ENCODE measurements at places on chromosomes 6 and 20.

DNA sequence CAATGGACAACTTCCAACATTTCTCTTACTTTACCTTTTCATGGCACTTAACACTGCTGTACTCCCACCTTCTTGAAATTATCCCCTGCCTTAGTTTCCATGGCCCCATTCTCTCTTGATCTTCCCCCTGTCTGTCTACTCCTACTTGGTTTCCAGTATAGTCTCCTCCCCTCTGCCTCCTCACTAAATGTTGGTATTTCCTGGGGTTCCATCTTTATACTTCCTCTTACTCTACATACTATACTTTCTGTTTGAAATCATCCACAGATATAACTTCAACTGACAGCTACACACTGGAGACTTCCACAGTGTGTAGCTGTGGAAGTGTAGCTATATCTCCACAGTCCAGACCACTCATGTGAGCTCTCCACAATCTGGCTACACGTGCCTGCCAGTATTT lies 13.5 kb downstream of the ZHX3 start:
- no peak for DNase-seq

DNA sequence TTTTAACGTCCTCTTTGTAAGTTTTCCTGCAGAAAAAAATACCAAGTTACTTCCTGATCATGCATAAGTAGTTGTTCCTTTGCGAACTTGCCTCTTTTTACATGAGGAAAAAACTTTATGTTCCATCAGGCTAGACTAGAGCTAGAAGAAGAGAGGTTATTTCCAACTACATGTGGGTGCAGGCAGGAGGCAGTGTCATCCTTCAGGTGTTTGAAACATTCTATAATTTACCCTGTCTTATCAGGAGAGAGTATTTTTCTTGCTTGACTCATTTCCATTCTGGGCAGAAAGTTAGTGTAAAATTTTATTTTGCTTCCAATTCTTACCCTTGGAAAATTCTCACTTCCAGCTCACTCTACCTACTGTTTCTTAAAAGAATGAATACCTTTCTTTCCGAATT lies 28.5 kb upstream of the EPHA7 start:
- no peak for DNase-seq

- no peak for DNase-seq
Observed at GRCh38 chr20:8033151-8033841, 13.7 kb upstream of the TMX4 start.

- DNase-seq = no peak
Observed at GRCh38 chr6:106731144-106731842, 101.9 kb downstream of the QRSL1 start.

DNA sequence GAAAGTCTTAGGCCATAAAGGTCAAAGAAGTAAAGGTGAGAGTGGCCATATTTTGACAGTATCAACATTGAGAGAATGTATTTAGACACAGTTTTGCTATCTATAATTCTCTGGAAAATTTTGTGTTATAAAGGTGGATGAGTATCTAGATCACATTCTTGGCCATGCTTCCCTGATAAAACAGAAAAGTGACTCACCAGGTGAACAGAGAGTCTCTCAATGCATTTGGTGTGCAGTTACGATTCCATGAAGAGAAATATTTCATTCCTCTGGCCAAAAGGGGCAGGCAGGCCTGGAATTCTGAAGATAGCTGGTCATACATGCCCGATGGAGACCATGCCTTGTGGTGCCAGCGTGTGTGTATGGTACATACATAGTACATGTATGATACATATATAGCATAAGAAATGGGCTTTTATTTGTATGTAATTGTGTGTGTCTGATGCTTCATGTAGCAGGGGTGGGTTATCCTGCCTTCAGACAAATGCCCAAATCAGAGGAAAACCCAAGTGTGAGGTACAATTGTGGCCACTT lies 164.0 kb downstream of the SOBP start:
- no peak for DNase-seq

- no peak for DNase-seq
Observed at GRCh38 chr6:147566244-147566898, 57.9 kb downstream of the SAMD5 start.

GRCh38 chr6:89745096-89745495 lies 74.5 kb downstream of the MDN1 start:
- DNase-seq = no peak

DNA sequence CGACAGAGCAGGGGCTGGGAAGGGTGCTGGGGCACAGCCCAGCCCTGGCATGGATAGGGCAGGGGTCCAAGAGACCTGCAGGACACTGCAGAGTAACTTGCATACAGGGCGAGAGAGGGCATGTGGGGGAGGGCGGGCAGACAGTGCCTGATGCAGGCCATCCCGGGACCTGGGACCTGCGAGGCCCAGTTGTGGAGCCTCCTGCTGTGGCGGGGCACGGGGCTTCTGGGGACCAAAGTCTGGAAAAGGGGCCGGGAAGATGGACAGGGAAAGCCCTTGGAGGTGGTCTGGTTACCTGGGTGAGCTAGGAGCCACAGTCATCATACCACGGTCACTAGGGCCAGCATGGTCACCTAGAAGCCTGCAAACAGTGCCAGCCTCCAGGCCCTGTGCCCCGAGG lies 412 bp upstream of the TUBB1 start:
- DNase-seq = no peak

GRCh38 chr6:108200631-108201030 lies 34.8 kb downstream of the NR2E1 start:
- no peak for DNase-seq

DNA sequence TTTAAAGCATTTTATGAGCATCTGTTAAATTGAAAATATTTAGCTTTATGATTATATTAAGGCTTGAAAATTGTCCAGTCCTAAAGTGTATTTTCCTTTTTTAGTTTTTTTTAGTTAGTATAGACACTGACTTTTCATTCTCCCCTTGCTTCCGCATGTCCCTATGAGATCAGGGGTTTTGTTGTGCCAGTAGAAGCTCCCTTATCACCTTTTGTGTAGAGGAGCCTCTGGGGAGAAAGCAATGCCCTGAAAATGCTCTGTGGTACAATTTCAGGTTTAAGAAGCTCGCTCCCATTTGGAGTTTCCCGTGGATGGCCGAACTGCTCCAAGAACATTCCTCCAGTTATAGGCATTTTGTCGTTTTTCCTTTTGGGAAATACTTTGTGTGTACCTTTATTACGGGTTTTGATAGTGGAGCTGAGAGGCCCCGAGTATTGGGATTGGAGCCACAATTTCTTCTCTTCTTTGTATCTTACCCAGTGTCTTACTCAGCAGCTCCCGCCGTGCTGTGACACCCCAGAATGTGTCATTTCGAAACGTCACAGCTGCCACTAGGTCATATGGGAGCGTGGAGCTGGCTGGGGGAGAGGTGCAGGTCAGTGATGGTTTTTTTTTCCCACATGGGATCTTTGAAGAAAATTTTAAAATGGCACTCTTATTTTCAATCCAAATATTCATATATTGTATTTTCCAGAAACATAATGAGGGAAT lies 49.9 kb downstream of the RPRD1B start:
- no peak for DNase-seq

GRCh38 chr20:41394081-41394480 lies 27.5 kb upstream of the EMILIN3 start:
- DNase-seq = no peak

DNA sequence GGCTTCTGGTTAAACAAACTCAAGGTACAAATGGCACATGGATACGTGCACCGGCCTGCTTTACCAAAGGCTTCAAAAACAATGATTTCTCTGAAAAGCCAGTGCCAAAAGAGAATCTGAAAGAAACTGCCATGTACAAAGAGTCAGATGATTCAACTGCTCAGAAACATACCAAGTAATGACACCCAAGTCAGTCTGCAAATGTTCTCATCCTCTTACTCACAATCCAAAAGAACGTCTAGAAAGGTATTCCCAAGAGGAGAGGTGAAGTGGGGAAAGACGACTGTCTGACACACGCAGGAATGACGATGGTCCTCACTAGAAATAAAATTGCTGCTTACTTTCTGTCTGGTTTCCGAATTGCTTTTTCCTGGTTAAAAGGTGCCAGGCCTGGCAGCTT lies 52.9 kb downstream of the NFATC2 start:
- DNase-seq = no peak

DNA sequence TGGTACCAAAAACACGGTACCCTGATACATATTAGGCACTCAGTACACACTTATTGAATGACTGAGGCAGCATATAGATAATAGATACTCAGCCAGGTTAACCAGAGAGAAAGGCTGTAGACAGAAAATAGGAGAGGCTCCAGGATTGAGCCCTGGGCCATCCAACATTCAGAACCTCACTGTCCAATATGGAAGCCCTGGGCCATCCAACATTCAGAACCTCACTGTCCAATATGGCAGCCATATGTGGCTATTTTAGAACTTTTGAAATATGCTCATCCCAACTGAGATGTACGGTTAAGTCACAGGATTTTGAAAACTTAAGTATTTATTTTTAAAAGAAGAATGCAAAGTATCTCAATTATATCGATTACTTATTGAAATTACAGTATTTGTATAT lies 142.5 kb upstream of the ID4 start:
- DNase-seq = no peak

DNA sequence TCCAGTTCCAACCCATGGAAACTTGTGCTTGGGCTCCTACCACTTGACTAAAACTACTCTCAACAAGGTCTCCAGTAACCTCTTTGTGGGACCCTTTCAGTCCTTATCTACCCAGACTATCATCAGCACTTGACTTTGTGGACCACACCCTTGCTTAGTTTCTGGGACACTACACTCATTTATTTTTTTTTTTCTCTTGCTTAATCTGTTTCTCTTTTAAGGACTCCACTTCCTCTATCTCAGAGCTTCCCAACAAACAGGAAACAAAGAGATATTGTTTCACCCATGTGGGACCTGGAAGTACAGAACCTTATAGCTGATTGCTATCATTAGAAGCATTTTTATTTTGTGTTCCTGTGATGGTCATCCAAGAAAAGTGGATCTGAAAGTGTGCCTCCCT lies 28.8 kb upstream of the ME1 start:
- no peak for DNase-seq

- DNase-seq = no peak
Observed at GRCh38 chr20:17594443-17594842, 24.6 kb downstream of the DSTN start.

GRCh38 chr6:166936079-166936787 lies 20.1 kb downstream of the RNASET2 start:
- no peak for DNase-seq

- no peak for DNase-seq
Observed at GRCh38 chr6:3128356-3129108, 10.0 kb downstream of the BPHL start.

Data from GM03348 (cell line).